Posterior vena cava (tissue), 2 donors: ENCODE measurements at places on chromosomes 16 and 17.

GRCh38 chr17:72353502-72353901, 232.7 kb downstream of the SOX9 start:
- DNase-seq, result no peak

- DNase-seq, result peak; percentile 51
Observed at GRCh38 chr16:89557690-89558490, 2.6 kb upstream of the RPL13 start.

DNA sequence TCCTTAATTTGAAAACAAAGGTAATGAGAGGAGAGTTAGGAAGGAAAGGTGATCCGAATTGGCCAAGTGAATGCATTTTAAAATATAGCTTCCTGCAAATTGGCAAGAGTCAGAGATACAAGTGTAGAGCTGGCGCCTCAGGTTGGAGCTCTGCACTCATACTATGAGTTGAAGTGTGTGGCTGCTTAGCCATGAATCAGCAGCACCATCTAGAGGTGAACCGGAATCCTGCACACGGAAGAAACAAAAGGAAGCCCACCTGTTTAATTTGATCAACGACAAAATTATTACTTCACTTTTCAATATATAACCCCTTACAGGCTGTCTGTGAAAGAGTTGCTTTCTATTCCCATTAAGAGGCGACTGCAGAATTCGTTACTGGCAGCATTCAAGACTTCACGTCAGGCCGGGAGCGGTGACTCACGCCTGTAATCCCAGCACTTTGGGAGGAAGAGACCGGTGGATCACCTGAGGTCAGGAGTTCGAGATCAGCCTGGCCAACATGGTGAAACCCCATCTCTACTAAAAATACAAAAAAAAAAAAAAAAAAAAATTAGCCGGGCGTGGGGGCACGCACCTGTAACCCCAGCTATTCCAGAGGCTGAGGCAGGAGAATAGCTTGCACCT, 1253.7 kb upstream of the CDH8 start:
- peak; percentile 50 for DNase-seq

- peak; percentile 84 for DNase-seq
Observed at GRCh38 chr17:7854851-7855659, at the start of gene TMEM88. TMEM88 (plus strand) TSS chr17:7855066; CDS start chr17:7855075, 9 bp downstream.

GRCh38 chr17:57668332-57668731, 76.8 kb downstream of the CCDC182 start:
- DNase-seq, result no peak

DNA sequence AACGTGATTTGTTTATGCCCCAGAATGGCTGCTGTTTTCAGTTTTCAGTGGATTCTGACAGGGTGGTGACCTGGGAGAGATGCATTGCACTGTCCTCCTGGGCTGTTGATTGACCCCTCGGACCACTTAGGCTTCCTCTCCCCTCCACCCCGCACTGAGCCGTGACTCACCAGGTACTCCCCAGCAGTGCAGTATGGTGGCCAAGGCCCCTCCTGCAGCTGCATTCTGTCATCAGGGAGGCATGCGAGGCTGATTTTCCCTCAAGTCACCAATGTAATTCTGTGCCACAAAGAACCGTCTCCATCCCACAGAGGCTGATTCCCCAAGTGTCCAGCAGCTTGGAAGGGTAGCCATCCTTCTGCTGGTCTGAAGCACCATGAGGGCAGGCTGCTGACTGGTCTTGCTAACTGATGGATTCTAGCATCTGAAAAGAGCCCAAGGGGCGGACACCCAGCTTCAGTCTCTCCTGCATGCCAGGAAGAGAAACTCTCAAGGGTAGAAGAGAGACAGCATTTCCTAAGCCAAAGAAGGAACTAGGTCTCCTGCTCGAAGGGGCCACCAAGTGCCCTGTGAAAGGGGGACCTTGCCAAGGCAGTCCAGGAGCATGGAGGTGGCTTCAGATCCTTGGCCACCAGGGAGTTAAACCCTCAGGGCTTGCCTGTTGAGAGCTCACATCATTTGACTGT, 148.1 kb downstream of the SOCS1 start:
- peak; percentile 49 for DNase-seq

DNA sequence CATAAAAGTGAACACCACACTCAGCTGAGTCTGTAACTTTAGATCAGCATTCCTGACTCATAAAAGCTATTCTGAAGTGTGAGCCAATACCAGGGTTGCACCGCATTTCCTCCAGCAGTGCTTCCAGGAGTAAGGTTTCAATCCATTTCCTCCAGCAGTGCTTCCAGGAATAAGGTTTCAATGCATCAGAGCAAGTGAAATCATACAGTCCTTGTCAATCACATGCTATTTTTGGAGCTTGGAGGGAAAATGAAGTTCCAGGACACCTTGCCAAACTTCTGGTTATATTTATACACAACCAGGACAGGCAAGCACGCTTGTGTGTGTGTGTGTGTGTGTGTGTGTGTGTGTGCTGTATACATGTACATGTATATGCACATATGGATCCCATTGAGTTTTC, 327.6 kb downstream of the GRIN2A start:
- no peak for DNase-seq

DNA sequence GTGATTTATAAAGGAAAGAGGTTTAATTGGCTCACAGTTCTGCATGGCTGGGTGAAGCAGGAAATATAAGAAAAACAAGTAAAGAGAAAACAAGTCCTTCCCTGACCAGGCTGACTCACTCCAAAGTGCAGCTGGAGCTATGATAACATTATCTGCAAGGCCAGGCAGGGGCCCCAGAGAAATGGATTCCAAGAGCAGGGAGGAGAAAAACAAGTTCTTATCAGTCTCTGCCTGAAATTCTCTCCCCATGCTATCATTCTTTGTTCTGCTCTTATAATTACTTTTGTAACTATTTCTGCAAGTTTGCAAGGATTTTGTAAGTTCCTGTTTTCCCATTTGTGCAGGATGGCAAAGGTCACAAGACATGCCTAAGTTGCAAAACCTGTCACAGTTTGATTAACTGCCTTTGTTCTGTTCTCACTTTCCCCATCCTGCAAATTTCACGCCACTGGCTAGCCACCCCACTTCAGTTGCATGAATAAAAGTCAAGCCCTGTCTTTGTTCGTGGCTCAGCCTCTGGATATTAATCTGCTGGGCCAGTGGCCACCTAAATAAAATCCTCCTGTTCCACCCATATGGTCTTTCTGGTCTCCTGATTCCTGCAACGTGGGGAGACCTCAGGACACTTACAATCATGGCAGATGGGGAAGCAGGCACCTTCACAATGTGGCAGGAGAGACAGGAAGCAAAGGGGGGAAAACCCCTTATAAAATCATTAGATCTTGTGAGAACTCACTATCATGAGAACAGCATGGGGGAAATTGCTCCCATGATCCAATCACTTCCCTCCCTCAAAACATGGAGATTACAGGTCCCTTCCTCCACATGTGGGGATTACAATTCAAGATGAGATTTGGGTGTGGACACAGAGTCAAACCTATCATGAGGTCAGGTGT, 13.1 kb downstream of the ABCA9 start:
- DNase-seq, result peak; percentile 81

- peak; percentile 78 for DNase-seq
Observed at GRCh38 chr16:89330177-89330856, 112.8 kb downstream of the ZNF778 start.

DNA sequence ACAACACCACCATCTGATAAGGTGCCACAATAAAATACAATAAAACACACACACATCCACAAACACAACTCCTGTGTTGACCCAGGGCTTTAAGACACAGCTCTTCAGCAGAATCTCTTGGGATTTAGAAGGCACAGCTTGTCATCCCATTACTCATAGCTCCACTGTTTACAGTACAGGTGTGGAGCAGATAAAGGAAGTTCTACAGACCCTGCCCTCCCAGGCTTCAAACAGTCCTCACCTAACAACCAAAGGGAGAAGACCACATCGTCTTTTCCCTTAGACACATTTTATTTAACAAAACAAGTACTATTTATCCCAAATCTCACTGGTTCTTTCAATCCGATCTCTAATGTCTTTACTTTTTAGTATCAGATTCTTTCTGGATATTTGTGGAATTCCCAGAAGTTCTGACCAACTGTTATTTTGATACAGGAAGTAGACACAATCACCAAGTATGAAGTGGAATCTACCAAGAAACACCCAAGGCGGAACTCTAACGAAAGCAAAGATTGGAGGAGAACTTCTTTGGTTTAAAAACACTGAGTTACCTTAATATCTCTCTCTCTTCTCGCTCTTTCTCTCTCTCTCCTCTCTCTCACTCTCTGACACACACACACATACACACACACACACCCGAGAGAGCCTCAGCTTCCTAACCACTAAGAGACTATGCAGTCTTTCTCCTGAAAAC, 46.1 kb downstream of the CYTH1 start:
- no peak for DNase-seq

DNA sequence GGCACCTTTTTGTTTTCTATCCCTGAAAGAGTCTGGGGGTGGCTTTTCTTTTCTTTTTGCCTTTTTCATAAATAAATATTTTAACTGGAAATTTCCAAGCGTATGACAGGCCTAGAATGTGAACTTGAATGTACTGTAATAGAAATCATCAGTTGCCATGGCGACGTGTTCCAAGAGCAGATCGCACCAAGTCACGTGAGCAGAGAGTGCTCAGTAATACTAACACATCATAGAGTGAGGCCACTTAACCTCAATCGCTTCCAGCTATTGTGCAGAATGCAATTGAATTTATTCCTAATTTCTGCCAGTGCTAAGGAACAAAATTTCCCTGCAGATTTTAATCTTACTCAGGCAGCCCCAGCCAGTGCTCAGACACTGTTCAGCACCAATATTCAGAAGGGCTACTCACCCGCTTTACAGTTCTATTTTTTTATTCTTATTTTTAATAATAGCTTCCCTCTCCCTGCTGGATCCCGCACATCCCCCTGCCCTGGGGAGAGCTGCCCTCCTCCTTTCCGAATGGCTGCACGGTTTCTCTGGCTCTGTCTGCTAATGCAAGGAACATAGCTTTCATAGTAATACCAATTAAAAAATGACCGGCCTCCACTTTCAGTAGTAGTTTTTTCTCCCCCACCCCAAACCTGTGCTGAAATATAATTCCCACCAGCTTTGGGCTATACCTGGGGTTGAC, 26.2 kb upstream of the PMFBP1 start:
- DNase-seq, result no peak

DNA sequence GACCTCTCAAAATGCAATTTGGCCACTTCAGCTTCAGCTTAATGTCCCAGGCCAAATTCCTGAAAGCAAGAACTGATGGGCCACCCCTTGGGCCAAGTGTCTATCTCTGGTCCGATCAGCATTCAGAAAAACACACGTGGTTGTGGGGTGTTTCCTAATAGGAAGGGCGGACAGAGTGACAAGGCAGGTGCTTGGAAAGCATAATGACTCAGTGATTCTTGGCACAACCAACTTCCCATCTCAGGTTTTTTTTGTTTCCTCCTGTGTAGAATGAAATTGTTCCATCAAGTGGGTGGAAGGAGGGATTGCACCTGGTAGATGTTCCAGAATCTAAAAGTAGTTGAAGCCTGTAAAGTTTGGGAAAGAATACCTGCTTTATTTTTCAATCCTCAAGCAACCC, 155.6 kb downstream of the HS3ST2 start:
- no peak for DNase-seq

GRCh38 chr16:86994651-86995171, 322.5 kb downstream of the C16orf95 start:
- DNase-seq, result peak; percentile 78

DNA sequence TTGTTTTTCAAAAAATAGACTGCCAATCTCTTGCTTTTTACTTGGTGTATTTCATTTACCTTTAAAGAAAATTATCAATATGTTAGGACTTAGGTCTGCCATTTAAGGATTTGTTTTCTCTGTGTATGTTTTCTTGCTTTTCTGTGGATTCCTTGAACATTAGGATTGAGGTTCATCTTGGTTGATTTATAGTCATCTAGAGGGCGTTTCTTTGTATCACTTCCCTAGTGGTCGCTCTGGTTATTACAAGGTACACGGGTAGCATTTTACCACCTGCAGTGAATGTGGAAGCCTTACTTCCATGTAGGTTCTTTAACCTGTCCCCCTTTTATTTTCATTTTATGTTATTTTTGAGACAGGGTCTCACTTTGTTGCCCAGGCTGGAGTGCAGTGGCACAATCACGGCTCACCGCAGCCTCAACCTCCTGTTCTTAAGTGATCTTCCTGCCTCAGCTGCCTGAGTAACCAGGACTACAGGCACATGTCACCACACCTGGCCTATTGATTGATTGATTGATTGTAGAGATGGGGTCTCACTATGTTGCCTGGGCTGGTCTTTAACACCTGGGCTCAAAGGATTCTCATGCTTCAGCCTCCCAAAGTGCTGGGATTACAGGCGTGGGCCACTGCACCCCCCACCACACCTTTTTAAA, 35.2 kb upstream of the CBX4 start:
- DNase-seq, result no peak

DNA sequence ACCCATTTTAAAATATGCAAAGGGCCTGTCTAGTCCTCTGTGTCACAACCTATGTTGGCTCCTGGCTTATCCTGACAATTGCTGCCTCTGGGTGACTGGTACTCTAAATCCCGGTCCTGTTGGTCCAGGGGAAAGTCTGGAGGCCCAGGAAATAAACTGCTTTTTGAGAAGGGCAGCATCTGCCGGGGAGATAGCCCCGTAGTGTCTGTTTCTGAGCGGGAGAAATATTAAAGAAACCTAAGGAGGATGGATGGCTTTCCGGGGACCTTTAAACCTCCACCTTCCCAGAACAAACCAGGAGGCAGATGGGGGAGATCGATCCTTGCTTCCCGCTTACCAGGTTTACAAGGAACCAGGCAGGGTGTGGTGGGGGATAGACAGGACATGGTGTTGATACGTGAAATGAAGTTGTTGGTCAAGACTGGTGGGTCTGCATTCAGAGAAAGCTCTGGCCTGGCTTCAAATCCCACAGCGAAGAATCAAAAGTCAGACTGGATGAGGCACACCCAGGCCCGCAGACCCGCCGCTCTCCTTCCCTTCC, 3.8 kb downstream of the HOXB2 start:
- DNase-seq, result no peak

DNA sequence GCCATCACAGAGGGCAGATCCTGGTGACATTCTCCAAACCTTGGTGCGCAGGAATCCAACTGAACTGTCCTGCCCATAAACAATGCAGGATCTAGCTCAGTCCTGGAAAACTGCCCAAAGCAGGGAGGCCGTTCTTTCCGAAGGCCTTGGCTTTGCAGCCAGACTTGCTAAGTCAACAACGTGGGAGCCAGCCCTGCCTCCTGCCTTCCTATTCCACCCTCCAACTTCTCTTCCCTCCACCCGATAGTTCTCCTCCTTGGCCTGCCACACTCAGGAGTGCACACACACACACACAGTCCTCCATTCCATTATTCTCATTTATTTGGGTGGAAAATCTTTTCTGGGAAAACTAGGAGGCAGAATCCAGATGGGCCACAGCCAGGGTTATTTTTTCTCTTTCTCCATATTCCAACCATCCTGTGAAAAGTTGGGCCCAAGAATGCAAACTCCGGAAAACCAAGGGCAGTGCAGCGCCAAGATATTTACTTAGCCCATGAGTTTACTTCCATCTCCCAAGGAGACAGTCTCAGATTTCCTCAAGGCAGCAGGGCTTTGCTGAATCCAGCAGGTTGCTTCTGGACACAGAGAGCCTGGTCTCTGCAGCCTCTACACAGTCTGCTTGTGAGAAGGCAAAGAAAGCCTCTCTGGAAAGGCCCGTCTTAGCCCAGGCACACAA, 15.8 kb downstream of the COPRS start:
- peak; percentile 86 for DNase-seq
